ENCODE measurements at places on chromosomes 1 and 21.

- no peak for DNase-seq
Observed at GRCh38 chr1:93340090-93340489, 5.6 kb upstream of the DR1 start.

DNA sequence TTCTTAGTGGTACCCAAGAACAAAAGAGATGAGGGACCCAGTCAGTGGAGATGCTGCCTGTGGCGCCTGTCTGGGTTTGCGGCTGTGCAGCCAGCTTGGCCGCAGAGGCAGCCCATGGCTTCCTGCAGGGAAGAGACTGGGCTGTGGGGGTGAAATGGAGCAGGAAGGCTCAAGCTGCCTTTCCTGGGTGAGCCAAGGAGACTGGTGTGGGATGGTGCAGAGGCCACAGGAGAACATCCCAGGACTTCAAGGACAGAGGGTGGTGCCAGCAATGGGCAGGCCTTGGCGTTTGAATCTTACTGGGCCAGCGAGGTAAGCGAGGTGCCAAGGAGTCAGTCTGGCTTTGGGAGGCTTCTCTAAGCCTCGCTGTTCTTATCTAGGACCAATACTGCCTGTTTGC, 26.4 kb downstream of the KCNA10 start:
- no peak for DNase-seq

DNA sequence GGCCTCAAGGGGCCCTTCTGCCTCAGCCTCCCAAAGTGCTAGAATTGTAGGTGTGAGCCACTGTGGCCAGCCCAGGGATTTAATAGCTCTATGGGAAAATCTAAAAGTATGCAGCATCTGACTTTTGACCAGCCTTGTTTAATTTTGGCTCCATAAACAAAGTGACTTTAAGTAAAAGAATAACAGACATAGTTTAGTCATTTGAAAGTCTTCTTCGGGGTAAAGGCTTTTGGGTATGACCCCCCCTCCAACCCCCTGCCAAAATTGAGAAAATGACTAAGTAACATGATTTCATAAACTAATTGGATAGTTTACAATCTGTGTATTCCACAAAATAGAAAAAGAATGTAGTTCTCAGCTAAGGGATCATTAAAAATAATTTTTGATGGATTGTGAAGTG, 17.0 kb downstream of the GPBP1L1 start:
- no peak for DNase-seq

GRCh38 chr1:70288166-70288565, 66.4 kb downstream of the ANKRD13C start:
- no peak for DNase-seq

DNA sequence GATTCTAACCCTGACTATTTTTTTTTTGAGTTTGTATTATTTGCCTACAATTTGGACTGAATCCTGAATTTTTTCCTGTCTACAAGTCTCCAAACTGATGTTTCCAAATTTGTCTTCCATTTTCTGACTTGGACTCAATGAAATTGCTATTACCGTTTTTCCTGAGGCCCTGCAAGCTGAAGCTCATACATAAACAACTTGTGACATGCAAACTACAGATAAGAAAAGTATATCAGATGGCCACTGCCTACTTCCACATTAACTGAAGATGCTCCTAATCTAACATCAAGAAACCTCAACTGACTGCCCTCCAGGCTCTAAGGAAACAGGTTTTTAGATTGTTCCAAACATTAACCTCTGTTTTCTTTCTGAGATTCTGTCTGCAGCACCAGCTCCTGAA, 51.1 kb upstream of the KLHDC7A start:
- no peak for DNase-seq

- DNase-seq: no peak
Observed at GRCh38 chr1:44261171-44261817, 48.0 kb downstream of the DMAP1 start.

DNA sequence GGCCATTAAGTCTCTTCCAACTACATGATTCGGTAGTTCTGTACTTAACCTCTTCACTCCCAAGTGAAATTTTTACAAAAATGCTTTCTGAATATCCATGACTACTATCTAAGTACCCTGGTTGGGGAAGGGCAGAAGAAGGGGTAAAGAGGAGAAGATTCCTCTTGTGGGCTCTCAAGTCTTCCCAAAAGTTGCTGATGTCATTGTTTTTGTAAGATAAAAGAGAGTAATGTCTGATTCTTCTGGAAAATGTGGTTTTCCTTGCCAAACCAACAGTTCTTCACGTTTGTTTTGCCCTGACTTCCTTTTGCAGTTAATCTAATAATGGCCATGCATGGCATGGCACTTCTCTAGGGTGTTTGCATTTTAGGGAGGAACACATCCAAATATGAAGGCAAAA, 34.7 kb upstream of the AK4 start:
- no peak for DNase-seq

- no peak for DNase-seq
Observed at GRCh38 chr1:93443454-93443853, 4.5 kb upstream of the FNBP1L start.

DNA sequence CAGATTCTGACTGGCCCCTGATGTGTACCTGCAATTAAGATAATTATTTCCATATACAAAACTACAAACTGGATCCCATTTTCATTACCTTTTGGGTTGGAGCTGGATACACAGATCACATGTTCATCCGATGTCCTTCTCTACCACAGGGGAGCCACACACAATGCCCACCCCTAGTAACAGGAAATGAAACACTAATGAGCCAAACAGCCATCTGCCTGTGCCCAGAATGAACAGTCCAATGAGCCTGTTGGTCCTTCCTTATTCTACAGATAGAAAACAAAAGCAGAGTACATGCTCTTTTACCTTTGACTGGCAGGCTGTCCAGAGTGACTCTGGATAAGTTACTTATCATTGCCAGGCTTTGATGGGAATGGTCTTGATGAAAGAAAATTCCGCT, 68.6 kb downstream of the SIPA1L2 start:
- peak; percentile 0 for DNase-seq

- no peak for DNase-seq
Observed at GRCh38 chr1:36911561-36912364, 122.6 kb downstream of the GRIK3 start.

GRCh38 chr21:23887725-23888306, 1719.5 kb downstream of the MRPL39 start:
- DNase-seq: peak; percentile 35

GRCh38 chr1:159890390-159890789, 9.6 kb downstream of the CFAP45 start:
- no peak for DNase-seq

DNA sequence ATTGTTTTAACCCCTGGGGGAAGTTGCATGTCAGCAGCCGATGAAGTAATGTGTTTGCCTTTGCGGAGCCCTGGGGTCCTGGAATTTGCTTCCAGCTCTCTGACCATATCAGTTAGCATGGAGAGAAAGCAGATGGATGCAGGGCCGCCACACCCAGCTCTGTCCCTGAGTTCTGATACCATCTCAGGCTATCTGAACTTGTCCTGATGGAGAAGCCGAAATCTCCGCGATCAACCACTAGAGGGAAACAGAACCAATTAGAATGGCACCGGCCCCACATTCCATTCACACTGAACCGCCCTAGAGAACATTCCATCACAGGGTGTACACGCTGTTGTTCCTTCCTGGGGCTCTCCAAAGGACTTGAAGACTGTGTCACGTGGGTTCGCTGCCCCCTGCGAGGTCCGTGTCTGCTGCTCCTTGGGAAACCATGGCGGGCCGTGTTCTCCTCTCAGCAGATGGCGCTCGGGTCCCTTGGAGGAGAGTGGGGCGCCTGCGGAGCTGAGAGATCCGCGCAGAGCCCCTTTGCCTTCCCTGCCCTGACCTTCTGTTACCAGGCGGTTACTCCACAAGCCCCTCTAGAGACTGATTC, 75.4 kb downstream of the ABCA4 start:
- DNase-seq: peak; percentile 44

DNA sequence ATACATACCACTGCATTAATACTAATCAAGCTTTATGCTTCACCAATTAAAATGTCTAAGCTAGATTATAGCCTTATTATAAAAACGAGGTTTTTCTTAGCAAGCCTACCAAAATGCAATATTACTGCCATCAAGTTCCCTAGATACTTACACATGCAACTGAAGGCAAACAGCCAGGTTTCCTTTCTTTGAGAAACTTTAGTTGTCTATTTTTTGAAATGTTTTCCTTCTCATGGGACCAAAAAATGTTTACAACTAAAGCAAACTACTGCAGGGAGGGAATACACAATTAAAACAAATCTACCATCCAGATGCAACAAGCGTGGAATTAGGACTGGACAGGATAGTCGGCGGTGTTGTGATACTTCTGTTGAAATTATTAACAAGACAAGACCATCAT, 1.3 kb downstream of the ZNF644 start:
- DNase-seq: no peak
